Cardiac fibroblast (primary cell): ENCODE measurements at places on chromosomes 11 and 22.

DNA sequence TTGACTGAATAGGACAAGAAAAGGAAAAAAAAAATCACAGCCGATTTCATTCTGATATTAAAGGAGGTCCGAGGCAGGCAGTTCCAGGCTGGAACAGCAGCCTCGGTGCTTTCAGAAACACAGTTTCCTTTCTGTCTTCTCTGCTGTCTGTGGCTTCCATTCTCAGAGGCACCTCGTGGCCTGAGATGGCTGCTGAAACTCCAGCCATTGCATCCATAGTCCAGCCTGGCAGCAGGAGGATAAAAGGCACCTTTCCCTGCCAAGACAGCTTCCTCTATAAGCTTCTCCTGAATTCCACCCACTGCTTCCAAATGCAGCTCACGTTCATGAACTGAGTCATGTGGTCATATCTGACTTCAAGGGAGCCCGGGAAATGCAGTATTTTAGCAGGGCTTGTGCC lies 390.5 kb downstream of the TBC1D22A start:
- peak; percentile 20 for DNase-seq

DNA sequence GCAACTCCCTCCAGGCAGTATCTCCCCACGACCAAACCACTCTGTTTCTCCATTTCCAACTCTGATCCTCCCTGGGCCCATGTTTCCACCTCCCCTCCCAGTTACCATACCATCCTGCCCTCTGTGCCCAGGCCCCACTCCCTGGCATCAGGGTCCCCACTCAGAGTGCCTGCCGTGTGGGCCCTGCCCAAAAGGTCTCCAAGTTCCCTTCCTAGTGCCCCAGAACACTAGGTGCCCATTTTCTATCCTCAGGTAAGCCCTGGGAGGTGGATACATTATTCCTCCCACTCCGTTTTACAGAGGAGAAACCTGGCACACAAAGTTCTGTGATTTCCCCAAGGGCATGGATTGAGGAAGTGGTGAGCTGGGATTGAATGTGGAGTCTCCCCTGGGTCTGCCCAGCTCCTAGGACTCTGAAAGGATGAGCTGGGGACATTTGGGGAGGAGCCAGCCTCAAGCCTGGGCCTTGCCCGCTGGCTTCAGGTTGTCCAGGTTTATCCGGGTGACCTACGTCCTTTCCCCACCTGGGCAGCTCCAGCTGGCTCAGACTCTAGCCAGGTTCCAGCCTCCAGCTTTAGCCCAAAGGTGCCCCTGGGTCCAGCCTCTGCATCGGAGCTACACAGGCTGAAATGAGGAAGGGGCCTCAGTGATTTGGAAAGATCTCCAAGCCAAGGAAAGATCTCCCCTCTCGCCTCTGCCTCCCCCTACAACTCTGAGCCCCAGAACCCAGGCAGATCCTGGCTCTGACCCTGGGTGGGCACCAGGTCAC lies 2.2 kb upstream of the GSTT4 start:
- no peak for DNase-seq

DNA sequence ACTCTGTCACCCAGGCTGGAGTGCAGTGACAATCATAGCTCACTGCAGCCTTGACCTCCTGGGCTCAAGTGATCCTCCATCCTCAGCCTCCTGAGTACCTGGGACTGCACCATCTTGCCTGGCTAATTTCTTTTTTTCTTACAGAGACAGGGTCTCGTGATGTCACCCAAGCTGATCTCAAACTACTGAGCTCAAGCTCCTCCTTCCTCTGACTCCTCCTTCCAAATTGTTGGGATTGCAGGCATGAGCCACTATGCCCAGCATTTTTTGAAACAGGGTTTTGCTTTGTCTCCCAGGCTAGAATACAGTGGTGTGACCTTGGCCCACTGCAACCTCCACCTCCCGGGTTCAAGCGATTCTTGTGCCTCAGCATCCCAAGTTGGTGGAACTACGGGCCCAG lies 358.3 kb upstream of the MTNR1B start:
- no peak for DNase-seq

GRCh38 chr11:34650528-34650927 lies 29.6 kb downstream of the EHF start:
- DNase-seq, result peak; percentile 56

DNA sequence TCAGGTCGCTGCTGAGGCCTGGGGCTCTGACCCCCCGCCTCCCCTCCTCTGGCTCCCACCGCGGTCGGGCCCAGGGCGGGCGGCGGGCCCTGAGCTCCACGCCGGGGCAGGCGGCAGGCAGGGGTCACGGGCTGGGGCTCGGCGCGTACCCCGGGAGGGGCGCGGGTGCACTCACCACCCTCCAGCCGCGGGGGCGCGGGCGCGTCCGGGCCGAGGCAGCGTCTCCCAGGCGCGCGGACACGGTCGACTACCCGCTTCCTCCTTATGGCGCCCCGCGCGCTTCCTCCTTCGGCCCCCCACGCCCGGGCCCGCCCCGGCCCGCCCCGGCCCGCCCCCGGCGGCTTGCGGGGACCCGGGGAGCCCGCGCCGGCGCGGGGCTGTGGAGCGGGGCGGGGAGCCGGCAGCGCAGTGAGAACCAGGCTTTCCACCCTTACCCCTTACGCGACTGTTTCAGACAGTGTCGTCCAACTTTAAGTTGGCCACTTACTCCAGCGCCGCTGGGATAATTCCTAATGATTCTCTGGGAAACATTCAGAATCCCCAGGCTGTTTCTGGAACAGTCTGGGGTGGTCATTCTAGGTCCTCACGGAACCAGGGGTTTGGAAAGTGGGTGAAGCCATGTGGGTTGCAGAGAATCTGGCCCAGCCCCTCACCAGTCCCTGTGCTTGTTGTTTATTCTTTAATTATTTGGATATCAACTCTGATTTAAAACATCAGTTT lies at the start of gene BID:
Gene BID (minus strand): TSS at position 264 of the 720 bp plus-strand sequence. CDS start 24,353 bp downstream, outside the sequence.
- no peak for DNase-seq

DNA sequence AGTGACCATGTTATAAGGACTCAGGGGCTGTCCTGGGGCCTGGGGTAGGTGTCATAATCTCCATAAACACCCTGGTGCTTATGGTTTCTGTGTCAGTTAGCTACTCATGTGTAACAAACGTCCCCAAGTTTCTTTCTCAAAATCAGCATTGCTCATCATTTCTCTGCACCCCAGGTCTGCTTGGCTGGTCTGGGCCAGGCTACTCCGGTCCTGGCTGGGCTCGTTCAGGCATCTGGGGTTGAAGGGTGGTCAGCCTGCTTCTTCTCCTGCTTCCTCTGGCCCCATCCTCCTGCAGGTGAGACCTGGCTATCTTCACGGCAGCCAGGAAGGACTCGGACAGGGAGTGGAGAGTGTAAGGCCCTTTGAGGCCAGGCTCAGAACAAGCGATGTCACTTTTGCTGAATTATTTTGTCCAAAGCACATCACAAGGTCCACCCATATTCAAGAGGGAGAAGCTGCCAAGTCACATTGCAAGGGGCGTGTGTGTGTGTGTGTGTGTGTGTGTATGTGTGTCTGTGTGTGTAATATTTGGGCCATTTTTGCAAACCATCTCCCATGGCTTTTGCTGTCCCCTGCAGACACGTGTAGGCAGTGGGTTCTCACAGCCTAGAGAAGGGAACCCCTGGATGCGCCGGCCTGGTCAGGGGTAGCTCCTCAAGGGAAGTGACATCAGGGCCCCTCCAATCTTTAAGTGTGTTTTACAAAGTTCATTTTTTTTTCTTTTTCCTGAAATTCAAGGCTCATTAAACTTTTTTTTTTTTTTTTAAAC lies 535.8 kb downstream of the TBC1D22A start:
- DNase-seq, result peak; percentile 7

GRCh38 chr22:24071686-24072085 lies 60.6 kb downstream of the CABIN1 start:
- DNase-seq, result no peak

GRCh38 chr11:117693344-117693743 lies 103.7 kb downstream of the DSCAML1 start:
- DNase-seq, result no peak

DNA sequence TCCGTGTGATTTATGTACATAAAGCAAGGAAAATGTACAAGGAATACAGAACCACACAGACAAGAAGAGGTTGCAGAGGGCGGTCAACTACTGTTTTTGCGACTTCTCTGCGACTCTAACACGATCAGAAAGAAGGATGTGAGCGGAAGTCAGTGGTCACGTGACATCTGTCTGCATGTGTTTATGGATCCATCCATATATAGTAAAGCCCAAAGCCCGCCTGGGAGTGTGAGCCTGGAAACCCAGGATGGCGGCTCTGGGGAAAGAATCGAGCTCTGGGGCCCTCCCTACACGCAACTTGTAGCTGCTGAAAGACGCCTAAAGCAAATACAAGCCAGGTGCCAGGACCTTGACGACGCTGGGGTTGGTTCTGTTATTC lies 8.8 kb downstream of the OSBPL5 start:
- peak; percentile 46 for DNase-seq

GRCh38 chr22:25380122-25380747 lies 160.8 kb downstream of the CRYBB2 start:
- DNase-seq, result no peak

DNA sequence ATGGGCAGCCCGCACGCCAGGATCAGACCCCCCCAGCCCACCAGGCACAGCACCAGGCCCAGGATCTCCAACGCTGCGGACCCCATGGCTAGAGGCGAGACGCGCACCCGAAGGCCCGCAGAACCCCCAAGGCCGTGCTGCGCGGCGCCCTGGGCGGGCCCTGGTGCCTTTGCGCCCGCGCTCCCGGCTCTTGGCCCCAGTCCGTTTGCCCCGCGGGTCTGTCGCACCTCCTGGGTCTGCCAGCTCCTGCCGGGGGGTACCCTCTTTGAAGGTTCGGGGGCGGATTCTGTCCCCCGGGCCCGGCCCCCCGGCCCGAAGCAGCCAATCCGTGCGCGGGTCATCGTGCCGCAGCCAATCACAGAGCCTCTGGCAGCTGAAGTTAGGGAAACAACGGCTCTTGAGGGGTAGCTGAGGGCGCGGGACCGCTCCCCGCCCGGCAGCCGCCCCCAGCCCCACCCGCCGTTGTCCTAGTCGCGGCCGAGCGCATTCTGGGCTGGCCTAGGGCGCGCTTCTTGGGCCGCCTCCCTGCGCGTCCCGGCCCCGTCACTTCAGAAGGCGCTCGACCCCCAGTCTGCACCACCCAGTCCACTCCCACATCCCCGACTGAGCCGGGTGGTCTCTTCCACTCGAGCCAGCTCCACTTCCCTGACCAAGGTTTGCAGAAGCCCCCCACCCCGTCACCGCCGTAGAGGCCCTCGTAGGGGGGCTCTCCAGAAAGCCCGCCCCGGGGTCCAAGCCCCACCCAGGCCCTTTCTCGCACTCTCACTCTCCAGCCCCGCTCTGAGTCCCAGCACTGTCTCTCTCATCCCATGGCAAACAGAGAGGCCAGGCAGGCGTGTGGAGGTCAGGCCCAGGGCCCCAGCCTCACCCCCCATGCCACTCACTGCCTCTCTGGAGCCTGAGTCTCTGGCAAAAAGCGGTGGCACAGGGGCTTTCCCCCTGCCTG lies at the start of gene CLDN5:
Gene CLDN5 (minus strand): TSS at position 241 of the 946 bp plus-strand sequence. CDS start 155 bp downstream, at position 86.
- peak; percentile 25 for DNase-seq

DNA sequence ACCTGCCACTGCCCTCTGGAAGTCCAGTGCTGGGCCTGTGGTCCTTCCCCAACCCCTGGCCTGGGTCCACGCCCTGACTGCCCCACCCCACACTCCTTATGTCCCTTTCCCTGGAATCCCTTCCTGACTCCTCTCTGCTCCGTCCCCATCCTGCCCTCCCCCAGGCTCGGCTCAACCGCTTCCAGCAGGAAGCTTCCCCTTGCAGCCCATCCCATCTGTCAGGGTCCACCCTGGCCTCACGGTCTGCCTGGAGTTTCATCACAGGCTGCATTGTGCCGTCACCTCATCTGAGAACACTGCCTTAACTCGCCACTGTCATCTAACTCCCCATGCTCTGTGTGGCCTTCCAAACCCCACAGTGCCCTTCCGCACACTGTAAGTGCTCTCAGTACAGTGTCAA lies 64.3 kb downstream of the NAT10 start:
- no peak for DNase-seq

- no peak for DNase-seq
These were observed 194.0 kb downstream of the CASP12 start for GRCh38 chr11:104704146-104704830.

GRCh38 chr22:18013947-18014346 lies 10.4 kb downstream of the MICAL3 start:
- DNase-seq, result no peak

GRCh38 chr11:106391771-106392420 lies 314.4 kb downstream of the AASDHPPT start:
- DNase-seq, result peak; percentile 78

- no peak for DNase-seq
These were observed 28.8 kb downstream of the KIAA0930 start for GRCh38 chr22:45211848-45212247.

- DNase-seq, result no peak
These were observed 47.9 kb downstream of the PACSIN2 start for GRCh38 chr22:42967005-42967404.

- DNase-seq, result peak; percentile 46
These were observed at the start of gene LARGE1 for GRCh38 chr22:33920197-33920540. Gene LARGE1, minus strand, starts transcription at chr22:33920476.

GRCh38 chr11:131234221-131234620 lies 136.2 kb upstream of the NTM start:
- DNase-seq, result no peak

GRCh38 chr11:114040706-114041211 lies 18.8 kb upstream of the ZBTB16 start:
- peak; percentile 78 for DNase-seq

GRCh38 chr11:64063777-64064176 lies 28.0 kb downstream of the FLRT1 start:
- no peak for DNase-seq

DNA sequence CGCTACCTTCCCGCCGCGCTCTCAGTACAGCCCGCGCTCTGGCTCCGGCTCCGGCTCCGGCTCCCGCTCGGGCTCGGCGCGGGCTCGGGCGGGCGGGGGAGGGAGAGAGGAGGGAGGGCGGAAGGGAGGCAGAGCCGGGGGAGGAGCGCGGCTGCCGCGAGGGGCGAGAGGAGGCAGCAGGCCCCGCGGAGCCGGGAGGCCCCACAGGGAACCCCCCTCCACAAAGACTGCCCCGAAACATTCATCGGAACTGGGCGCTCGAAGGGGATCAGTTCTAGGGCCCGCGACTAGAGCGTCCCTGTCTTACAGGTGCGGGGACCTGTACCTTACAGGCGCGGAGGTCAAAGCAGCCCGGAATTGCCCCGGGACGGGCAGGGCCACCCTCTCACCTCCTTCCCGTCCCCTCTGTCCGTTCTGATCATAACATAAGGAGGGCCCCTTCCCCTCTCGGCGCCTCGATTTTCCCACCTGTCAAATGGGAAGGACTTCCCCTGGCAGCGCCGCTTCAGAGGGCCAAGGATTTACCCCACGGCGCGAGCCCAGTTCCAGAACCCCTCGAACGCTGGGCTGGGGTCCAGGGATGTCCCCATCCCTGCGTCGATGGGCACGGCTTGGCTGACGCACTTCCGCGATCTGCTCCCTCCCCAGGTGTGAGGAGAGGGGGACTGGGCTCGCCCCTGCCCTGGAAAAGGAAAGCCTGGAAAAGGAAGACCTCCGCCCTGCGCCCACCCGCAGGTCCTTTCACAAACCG lies at the start of gene SHISA8:
Gene SHISA8 (minus strand): TSS at position 40 of the 751 bp plus-strand sequence. CDS start 407 bp downstream, outside the sequence.
- peak; percentile 56 for DNase-seq

- peak; percentile 78 for DNase-seq
These were observed at the start of gene MICALL1 for GRCh38 chr22:37905534-37906363. Gene MICALL1, plus strand, starts transcription at chr22:37906297. Its CDS starts 126 bp downstream, at chr22:37906423.

DNA sequence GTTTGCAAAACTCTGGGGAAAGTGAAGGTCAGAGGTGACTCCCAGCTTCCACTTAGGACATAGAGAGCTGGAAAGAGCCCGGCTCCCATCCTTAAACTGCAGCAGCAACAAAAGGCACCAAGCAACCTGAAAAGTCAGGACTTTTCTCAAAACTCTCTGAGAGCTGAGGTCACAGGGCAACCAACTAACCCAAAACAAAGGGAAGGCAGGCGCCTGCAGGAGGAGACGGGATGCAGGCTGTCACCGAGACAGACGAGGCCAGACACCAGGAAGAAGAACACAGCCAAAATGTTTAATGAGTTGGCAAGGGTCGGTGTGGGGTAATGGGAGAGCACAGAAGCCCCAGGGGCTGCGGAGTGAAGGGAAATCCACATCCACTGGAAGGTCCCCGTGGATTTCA lies 19.9 kb downstream of the ASCL2 start:
- DNase-seq, result no peak
